ENCODE measurements at places on chromosomes 12 and 14.

GRCh38 chr12:83665634-83666218 is 979.0 kb downstream of the TMTC2 start:
- no peak for DNase-seq

DNA sequence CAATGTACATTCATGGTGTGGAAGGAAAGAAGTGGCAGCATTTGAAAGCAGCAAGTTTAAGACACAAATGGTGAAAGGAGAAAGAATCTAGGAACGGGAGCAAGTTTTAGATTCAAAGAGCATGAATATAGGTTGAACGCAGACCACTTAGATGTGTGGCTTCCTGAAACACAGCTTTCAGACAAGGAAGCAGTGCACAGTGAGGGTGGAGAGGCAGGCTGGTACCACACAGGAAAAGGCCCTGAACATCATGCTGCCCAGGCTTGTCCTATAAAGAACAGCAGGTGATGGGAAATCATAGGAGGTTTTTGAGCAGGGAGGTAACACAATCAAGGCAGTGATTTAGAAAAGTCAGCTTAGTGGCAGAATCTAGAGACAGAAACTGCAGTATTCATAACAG is 35.6 kb downstream of the GNS start:
- DNase-seq = no peak

- no peak for DNase-seq
Measured at GRCh38 chr12:93884794-93885460, 207.8 kb downstream of the CRADD start.

- DNase-seq = no peak
Measured at GRCh38 chr12:41532072-41532471, 344.0 kb downstream of the PDZRN4 start.

DNA sequence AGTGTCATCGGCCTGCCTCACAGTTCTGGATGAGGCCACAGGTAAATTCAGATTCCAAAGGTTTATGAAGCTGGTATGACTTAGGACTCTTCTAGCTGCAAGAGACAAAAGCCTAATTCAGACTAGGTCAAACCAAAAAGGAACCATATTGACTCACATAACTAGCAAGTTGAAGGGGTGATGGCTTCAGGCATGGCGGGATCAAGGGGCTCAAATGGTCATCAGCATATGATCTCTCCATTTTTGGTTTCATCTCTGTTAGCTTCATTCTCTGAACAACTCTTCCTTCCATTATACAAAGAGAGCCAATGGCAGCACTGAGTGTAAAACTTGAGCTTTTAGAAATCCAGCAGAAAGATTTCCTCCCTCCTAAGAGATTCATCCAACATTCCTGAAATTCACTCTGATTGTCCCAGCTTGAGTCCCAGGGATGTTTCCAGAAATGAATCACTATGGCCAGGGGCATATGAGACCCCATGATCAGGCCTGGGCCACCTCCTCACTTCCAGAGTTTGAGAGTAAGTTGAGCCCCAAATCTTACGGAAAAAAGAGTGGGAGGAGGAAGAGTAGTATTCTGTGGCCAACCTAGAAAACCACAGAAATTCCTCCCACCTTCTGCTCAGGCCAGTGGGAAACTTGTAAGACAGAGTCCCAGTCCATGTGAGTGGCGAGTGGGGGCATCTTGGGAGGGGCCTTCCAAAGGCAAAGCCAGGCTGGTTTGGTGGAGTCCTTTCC is 2.0 kb upstream of the MAP1LC3B2 start:
- no peak for DNase-seq

- DNase-seq = no peak
Measured at GRCh38 chr14:104341532-104342434, 203.4 kb downstream of the KIF26A start.

DNA sequence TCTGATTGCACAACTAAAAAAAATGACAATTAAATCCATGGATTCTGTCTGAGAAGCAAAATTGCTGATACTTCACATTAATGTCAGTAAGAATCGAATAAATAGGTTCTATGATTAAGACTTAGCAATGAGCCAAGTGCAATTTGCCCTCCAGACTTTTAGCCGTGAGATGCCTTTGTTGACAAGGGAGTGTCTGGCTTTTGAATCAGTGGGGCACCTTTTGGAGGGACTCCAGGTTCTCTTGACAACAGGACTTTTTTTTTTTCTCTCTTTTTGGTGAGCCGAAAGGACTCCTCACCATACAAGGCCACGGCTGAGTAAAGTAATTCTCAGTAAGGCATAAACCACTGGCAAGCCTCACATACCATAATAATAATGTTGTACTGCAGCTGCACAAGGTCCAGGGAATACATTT is 4.7 kb upstream of the MDM1 start:
- no peak for DNase-seq

DNA sequence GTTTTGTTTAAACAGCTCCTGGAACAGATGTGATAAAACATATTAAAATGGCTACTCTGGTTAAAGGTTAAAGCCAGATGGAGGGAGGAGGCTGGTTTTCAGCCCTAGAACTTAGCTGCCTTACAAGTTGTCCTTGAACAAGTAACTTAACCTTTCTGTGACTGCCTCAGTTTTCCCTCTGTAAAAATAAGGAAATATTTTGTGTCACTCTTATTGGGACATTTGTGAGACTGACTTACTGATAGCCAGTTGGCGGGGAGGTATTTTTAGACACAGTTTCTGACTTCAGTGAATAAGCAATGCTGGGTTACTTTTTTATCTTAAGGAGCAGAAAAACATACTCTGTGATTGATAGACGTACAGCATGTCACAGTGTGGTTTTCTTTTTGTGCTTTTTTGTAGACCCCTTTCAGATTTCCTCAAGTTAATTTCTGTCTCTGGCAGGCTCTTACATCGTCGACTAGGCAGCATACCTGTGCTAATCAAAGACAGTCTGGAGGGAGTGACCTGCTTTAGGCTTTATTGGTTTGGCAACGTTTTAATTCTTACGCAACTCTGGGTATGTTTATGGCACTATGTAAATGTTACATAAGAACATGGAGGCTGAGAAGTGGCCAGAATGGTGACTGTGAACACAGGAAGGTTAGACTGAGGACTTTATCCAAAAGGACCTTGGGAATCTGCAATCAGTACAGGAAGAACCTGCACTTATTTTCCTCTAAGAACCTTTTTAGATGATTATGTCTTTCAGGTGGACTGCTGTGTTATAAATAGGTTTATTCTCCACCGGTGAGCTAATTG is 3.3 kb downstream of the ACVR1B start:
- DNase-seq = no peak

DNA sequence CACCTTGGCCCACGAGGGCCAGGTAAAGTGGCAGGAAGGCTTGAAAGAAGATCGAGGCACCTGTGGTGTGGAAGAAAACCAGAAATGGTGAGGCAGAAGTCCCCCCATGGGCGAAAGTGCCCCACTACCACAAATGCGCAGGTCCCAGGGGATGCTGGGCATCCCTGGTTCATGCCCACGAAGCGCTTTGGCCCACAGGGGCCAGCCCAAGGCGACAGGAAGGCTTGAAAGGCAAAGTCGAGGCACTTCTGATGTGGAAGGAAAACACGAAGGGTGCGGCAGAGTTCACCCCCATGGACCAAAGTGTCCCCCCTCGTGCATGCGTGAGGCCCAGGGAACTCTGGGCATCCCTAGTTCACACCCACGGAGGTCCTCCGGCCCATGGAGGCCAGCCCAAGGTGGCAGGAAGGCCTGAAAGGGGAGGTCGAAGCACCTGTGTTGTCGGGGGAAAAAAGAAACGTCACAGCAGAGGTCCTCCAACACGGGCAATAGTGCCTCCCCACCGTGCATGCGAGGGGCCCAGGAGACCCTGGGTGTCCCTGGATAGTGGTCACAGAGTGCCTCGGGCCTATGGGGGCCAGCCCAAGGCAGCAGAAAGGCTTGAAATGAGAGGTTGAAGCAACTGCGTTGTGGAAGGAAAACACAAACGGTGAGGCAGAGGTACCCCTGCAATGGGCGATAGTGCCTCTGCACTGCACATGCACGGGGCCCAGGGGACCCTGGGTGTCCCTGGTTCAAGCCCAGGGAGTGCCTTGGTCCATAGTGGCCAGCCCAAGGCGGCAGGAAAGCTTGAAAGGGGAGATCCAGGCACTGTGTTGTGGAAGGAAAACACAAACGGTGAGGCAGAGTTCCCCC is 373.9 kb downstream of the ALG10 start:
- no peak for DNase-seq

DNA sequence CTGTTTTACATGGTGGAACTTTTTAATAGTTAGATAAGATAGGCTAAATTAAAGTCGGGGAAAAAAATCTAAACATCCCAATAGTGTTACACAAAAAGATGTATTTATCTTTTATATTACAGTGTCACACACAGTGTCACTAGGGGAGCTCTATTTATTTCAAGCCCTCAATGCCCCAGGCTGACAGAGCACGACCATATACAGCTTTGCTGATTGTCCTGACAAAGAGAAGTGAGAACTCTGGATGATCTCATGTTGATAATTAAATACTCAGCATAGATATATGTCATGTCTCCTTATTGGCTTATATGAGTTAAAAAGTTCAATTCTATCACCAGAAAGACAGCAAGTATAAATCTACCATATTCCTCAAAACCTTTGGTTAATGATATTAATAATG is 594.3 kb downstream of the LRFN5 start:
- DNase-seq = no peak

DNA sequence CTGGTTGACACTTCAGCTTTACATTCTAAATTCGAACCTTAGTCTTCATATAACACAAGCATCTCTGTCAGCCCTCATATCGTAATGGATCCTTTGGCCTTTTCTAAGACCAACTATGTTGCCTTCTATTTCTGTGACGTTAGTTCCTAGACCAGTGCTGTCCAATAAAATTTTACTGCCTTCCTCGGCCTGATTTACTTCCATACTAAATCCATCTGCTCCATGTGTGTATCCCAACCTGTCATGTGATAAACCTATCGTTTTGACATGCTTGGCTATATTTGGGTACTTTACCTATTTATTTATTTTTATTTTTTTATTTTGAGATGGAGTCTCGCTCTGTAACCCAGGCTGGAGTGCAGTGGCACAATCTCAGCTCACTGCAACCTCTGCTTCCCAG is 20.3 kb downstream of the ACAD10 start:
- DNase-seq = no peak
